ENCODE measurements at places on chromosomes 2 and 18.
A peak's percentile ranks its signal among the peaks of the same experiment; 100 is the strongest.

GRCh38 chr18:72086421-72086820 lies 457.7 kb downstream of the CBLN2 start:
- peak; percentile 74 for DNase-seq

GRCh38 chr2:104786821-104787220 lies 67.1 kb upstream of the POU3F3 start:
- no peak for DNase-seq

GRCh38 chr2:29420999-29421782 lies 306.0 kb downstream of the CLIP4 start:
- DNase-seq: no peak

- peak; percentile 89 for DNase-seq
Measured at GRCh38 chr2:107719836-107720235, 106.9 kb upstream of the RGPD4 start.

DNA sequence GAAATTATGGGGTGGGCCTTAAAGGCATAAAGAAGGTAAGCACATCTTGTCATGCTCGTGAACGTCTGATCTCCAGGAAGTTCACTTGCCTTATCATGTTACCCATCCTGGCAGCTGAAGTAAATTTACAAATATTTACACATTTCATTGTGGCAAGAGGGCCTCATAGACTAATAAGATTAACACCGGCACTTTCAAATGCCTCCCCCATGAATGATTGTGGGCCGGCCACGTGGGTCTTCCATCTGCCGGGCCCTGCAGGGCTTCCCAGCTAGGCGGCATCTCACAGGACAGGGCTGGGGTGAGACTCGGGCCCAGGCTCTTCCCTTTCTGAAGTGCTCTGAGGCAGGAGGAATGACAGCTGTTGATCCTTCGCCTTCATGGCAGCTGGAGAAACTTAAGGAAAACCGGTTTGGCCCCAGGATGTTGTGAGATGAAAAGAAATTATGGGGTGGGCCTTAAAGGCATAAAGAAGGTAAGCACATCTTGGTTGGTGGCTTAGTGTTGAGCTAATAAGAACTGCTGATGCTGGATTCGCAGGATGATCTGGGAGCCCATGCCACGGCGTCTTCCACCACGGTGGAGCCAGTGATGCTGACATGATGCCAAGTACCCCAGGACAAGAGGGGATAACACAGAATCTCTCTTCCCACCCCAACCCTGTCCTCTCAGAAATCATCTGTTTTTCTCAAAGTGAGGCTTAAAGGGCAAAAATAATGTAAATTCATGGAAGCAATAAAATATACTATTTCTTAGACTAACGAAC lies 176.3 kb downstream of the SEPTIN10 start:
- peak; percentile 36 for DNase-seq

DNA sequence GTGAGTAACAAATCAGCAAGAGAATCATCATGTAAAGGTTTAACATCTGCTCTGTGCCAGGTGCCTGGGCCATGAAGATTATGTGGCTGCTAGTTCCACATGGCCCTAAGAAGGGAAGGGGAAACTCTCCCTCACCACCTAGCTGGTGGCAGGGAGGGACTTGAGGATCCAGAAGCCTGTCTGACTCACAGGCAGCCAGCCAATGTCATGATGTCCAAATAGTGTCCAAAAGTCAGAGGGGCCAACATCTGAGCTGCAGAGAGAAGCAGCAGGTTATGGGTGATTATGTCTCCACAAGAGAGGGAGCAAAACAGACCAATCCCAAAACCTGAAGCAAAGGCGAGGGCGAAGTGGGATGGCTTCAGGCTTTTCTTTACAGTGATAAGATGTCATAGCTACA lies 61.9 kb upstream of the SPP2 start:
- DNase-seq: peak; percentile 7

GRCh38 chr18:51082571-51083267 lies 52.7 kb downstream of the SMAD4 start:
- DNase-seq: no peak

- DNase-seq: no peak
Measured at GRCh38 chr2:170190172-170190571, 12.2 kb downstream of the MYO3B start.

GRCh38 chr18:75544496-75544895 lies 117.0 kb upstream of the SMIM21 start:
- DNase-seq: peak; percentile 68

DNA sequence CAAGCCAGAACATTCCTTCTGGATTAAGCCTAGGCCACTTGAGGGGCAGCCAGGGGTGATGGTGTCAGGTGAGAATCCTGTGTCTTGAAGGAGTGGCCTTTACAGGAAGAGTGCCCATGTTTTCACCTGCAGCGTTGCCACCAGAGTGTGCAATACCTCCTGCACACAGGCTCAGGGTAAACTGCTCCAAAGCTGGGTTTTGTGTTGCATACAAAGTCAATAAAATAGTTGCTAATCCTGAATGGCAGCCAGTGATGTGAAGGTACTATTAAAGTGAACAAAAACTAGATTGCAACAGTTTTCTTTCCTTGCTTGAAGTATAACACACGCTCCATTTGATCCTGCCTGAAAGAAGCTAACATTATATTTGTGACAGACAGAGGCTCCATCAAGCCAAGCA lies 64.4 kb upstream of the NRP2 start:
- DNase-seq: peak; percentile 60

GRCh38 chr2:28419443-28420270 lies 27.0 kb downstream of the FOSL2 start:
- DNase-seq: no peak
